Thymus (tissue), 14 donors: ENCODE measurements at places on chromosomes 16 and 17.

- DNase-seq, result no peak
Measured at GRCh38 chr16:48124266-48124665, 31.5 kb downstream of the ABCC12 start.

DNA sequence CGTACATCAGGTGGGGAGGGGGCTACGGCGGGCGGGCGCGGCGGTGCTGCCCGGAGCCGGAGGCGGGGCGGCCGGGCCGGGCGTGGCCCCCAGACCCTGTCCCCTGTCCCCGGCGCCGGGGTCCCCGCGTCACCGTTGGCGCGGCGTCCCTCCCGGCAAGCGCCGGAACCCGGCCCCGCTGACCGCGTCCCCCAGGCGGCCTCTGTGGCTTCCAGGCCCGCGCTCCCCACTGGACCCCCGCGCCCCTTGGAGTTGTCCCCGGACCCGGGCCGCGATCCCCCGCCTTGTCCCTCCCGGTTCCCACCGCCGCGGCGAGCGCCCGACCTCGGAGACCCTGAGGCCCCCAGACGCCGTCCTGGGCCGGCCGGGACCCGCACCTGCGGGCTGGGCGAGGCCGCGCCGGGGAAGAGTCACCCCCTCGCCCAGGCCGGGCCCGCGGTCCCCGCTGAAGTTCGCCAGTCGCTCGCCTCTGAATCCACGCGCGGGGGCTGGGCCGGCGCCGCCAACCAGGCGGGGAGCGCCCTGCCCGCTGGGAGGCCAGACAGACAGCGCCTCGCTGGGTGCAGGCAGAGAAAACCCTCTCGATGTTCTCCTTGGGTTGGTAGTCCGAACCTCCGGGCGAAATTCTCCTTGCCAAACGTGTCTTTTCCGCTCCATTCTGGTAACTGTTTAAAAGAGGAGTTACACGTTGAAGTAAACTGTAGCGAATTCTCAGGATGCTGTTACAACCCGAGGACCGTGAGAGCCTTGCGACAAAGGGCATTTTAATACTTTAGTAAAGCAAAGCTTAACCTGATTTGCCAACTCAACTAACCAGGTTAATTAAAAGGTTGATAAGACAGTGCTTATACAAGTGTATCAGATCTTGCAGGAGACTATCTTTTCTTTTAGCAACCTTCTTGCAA is 761 bp downstream of the GAN start:
- DNase-seq, result no peak

DNA sequence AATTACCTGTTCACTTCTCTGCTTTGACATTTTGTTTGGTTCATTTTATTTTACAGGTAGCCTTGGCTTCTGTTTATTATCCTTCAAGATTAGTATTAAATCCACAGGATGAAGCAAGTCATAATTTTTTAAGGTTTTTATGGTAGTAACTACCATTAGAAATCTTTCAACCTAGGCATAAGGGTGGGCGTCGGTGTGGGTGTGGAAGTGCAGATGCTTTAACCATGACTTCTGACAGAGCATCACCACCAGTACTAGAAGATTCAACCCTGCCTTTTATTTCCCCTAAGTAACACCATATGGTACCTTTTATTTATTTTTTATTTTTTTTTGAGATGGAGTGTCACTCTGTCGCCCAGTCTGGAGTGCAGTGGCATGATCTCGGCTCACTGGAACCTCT is 22.7 kb downstream of the AP2B1 start:
- no peak for DNase-seq

GRCh38 chr16:23122144-23122543 is 27.1 kb downstream of the USP31 start:
- DNase-seq, result no peak

DNA sequence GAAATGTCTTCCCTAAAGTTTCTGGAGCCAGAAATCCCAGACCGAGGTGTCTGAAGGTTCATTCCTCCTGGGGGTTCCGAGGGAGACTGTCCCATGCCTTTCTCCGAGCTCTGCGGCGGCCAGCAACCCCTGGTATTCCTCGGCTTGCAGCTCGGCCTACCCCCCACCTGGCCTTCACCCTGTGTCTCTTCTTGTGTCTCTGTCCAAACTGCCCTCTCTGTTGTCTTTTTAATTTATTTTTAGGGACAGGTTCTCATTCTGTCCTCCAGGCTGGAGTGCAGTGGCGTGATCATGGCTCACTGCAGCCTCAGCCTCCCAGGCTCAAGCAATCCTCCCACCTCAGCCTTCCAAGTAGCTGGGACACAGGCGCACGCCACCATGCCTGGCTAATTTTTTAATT is 211.7 kb downstream of the SEC14L1 start:
- no peak for DNase-seq

DNA sequence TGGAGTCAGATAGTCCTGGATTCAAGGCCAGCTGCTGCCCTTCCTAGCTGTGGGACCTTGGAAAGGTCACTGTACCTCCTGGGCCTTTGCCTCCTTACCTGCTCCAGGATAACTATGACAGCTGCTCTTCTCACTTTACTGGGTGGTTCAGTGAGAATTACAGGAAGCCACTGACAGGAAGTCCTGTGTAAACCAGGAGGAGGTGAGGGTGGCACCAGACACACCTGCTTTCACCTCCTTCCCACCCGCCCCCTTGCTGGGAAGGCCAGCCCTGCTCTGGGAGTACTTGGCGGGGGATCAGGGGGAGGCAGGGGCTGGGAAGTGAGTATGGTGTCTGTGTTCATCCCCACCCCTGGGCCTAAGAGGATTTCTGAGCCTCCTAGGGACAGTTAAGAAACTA is 42.6 kb downstream of the CPNE2 start:
- peak; percentile 41 for DNase-seq
